ENCODE measurements at places on chromosomes 5 and 9.
A peak's percentile ranks its signal among the peaks of the same experiment; 100 is the strongest.

- DNase-seq: no peak
Observed at GRCh38 chr5:33369485-33370465, 71.0 kb upstream of the TARS1 start.

DNA sequence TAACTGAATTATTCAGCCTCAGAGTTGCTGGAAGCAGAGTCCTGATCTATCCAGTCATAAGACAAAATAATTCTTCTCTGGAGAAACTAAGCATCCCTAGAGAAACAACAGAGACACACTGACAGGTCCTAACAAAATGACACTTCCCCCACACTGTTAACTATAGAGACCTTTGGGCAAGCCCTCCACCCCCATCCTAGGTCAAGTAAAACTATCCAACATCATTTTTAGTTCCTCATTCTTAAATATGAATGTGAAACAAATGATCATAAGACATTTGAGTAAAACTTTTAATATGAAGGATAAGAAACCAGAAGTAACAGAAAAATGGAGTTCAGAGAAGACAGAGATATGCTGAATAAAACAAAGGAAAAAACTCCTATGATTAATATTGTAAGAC, 30.9 kb downstream of the CNTLN start:
- no peak for DNase-seq

DNA sequence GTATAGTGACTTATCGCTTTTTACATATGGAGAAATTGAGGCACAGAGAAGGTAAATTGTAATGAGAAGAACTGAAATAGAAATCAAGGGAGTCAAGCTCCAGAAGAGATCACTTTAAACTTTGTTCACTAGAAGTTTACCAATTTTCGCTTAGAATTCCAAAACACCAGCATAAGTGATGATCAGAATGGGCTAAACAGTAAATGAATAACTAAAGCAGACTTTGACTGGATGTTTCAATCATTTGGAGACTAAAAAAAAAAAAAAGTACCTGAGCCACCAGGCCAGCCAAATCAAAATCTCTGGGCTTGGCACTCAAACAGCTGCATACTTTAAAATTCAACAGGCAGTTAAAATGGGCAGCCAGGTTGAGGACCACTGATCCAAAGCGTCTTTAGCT, 38.2 kb upstream of the FYB1 start:
- no peak for DNase-seq

DNA sequence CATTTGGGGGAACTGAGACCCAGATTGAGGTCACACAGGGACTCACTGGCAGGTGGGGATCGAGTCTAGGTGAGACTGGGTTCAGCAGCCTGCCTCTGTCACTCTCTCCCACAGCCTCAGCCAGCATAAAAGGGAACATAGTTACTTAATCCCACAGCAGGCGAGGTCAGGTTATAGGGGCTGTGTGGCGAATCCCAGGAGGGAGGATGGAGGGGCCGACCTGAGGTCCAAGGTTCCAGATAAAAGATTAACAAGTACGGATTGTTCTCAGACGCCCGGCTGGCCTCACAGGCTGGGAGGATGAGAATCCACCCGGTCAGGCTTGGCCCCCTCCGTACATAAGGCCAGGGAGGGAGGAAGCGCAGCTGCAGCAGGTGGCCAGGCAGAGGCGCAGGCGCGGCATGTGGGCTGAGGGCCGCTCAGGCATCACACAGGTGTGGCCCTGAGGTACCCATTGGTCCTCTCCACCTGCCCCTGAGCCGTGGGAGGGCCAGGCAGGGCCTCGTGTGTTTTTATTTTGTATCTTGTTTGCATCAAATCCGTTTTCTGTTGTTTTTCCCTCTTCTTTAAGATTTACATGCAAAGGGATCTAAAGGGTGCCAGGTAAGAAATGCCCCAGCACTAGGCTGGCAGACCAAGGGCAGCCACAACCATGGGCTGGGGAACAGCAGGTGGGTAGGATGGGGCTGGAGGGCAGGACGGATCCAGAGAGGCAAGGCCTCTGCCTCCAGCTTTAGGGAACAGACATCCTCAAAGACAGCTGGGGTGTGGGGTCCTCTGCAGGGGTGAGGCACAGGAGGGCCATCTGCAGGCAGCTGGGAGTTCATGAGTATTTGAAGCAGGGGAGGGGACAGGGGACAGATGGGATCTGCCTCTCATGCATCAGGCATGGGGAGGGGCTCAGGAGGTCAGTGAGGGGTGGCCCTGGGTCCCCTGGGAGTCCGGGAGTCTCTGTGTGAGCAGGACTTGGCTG, 3.6 kb downstream of the SUSD3 start:
- no peak for DNase-seq

- DNase-seq: no peak
Observed at GRCh38 chr5:72160959-72161358, 53.7 kb downstream of the MAP1B start.

DNA sequence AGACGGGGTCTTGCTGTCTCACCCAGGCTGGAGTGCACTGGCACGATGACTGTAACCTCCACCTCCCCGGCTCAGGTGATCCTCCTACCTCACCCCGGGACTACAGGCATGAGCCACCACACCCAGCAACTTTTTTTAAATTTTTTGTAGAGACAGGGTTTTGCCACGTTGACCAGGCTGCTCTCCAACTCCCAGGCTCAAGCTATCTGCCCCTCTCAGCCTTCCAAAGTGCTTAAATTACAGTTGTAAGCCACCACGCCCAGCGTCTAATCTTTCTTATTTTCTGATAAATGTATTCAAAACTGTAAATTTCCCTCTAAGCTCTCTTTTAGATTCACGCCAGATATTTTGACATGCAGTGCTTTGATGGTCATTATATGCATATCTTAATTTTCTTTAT, 10.3 kb downstream of the FRRS1L start:
- DNase-seq: no peak

DNA sequence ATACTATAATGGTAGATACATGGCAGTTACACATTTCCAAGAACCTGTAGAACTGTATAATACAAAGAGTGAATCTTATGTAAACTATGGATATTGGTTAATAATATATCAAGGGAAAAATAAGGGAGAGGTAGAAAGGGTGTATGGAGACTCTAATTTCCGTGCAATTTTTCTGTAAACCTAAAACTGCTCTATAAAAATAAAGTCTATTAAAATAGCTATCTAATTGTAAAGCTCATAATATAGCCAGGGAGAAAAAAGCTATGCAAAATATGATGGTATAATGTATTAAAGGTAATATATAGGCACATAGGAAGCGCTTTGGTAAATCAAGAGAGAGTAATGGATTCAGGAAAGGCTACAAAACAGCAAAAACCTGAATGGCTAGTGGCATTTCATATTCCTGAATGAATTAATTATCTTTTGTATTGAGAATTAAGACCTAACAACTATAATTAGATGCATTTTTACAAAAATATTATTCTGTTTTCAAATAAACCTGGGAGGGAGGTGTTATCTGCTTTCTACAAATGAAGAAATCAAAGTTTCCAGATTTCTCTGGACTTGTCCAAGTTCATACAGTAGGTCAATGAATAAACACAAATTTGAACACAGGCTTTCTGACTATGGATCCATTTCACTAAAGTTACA, 22.8 kb downstream of the ANXA1 start:
- DNase-seq: no peak

DNA sequence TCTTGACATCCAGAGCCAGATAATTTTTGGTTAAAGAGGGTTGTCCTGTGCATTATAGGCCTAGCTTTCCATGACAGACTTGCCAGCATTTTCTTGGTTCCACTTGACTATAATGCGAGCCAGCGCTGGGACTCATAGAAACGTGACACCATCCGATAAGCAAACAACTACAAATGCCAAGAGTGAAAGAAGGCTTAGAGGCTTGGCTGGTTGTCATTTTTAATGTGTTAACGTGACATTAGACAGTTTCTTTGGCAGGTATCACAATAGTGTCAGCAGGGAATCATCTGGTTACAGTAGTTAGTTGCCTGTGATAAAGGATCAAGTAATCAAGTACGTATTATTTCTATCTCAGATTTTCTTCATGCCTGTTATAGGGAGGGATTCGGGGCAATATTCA, 20.0 kb upstream of the LIFR start:
- no peak for DNase-seq

DNA sequence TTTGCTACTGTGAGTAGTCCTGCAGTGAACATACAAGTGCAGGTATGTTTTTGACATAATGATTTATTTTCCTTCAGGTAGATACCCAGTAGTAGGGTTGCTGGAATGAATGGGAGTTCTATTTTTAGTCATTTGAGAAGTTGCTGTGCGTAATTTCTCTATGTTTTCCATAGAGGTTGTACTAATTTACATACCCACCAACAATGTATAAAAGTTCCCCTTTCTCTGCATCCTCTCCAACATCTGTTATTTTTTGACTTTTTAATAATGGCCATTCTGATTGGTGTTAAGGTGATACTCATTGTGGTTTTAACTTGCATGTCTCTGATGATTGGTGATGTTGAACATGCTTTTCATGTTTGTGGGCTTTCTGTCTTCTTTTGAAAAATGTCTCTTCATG, 64.7 kb upstream of the CTSL start:
- no peak for DNase-seq

- DNase-seq: no peak
Observed at GRCh38 chr9:92740009-92740408, 24.6 kb downstream of the BICD2 start.

- DNase-seq: no peak
Observed at GRCh38 chr5:99724732-99725290, 796.0 kb upstream of the CHD1 start.

DNA sequence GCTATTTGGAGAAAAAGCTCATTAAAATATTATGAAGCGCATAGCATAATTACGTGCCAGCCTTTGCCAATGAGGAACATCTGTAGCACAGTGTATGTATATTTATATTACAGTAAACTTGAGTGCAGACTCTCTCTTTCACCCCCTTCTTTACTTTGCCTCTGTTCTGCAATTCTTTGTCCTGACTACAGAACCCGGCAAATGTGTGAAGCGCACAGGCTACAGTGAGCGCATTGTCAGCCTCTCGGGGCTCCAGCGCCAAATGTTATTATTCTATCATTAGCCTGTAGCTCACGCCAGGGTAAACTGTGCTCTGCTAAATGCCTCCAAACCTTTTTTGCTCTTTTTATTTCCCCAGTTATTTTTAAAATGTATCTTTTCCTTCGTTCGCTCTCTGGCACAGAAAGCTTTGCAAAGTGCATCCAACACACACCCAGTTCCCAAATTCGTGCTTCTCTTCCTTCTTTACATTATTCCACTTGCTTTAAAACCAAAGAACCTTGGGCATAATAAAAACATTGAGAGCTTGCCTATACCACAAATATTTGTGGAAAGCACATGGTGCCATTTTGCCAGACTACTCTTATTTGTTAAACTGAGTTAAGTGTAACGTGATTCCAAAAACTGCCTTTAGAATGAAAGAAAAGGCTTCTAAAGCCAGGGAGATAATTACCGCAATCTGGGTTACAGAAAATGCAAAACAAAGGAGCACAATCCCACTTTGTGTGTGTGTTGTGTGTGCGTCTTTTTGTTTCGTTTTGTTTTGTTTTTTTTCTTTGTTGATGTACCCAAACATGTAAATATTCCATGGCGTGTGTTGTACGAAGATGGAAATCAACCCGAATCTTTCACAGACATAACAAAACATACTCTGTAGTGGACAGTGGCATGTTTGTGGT, 164.1 kb upstream of the MPDZ start:
- peak; percentile 84 for DNase-seq

DNA sequence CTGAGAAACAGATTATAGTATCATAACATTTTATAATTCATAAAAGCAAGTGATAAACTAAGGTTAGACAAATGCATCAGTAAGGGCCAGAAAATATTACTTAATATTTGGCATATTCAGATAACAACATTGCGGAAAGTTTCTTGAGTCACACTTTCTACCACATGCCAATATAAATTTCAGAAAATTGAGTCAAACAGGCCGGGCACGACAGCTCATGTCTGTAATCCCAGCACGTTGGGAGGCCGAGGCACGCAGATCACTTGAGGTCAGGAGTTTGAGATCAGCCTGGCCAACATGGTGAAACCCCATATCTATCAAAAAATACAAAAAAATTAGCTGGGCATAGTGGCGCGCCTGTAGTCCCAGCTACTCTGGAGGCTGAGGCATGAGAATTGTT, 47.1 kb downstream of the SLC38A9 start:
- DNase-seq: no peak

- DNase-seq: no peak
Observed at GRCh38 chr5:38824821-38825220, 21.0 kb upstream of the OSMR start.

- DNase-seq: no peak
Observed at GRCh38 chr5:132510076-132510475, 19.5 kb upstream of the IRF1 start.

- DNase-seq: no peak
Observed at GRCh38 chr9:116390303-116391228, 237.0 kb downstream of the PAPPA start.

DNA sequence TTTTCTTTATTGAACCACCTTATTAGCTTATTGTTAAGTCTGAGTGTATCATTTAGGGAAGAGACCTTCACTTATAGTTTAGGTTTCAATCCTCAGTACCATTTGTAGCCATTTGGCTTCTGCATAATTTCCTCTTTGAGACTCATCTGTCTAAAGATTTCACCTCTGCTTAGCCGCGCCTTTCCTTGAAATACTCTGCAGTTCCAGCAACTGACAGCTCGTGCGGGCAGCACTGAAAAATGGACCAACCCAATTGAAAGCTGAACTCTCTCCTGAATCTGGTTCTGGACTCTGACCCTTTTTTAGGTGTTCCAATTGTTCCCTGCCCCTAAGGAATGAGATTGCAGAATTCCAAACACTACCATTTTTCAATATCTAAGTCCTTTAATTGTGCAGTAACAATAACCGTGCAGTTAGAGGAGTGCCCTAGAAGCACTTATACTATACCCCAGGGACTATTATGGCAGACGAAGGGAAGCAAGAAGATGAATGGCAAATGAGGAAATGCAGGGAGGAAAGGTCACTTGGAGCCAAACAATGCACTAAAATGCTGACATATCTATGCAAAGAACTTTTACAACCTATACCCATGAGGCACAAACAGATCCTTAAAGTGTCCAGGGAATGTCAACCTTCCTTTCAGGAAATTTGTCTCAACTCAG, 50.1 kb upstream of the PDE4D start:
- DNase-seq: no peak

- DNase-seq: no peak
Observed at GRCh38 chr9:36789886-36790285, 217.2 kb downstream of the MELK start.
